ENCODE measurements at places on chromosomes 7 and 10.

DNA sequence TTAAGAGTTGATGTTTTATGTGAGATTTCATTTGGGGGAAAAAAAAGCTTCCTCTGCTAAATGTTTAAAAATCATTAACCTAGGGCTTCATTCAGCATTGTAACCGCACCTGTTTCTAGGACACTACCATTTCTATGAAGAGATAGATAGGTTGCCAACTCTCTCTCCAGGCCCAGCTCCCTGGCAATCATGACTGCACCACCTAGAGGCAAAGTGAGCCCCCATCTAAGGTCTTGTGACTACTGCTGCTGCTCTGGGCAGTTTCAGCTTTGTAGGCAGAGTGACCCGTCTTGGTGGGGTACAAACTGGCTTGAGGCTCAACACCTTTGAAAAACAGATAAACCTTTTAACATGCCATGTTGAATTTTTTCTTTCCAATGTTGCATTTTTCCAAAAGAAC is 27.3 kb upstream of the MRC1 start:
- no peak for DNase-seq

GRCh38 chr7:82080254-82080927 is 310.5 kb upstream of the HGF start:
- DNase-seq, result no peak

DNA sequence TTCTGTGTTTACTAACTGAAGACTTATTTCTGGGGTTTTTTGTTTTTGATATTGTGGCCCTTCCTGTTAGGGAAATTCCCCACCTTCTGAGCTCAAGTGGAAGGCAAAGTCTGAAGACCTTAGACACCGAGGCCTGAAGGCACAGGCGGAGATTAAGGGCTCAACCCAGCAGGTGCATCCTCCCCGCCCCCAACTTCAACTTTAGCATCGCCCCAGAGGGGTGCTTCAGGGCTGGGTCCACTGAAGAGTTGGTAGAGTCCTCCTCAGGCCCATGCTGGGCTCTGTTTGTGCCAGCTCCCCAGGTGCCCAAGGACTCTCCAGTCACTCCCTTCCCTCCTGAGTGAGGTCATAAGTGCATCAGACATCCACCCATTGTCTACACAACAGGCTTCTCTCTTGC is 9.4 kb upstream of the PPIA start:
- no peak for DNase-seq

DNA sequence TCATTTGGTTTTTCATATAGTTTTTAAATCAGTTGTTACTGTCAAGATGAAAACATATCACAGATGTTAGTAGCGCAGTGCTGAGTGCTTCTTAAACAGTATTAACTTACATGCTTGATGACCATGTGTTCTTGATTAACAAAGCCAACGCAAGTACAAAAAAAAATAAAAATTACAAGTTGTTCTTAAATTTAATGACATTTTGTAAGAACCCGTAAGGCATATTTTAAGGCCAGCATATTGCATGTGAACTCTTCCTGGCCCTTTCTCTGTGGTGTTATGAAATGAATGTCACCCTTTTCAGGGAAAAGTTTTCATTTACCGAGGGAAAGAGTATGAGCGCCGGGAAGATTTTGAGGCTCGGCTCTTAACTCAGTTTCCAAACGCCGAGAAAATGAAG is 140.4 kb upstream of the NPS start:
- DNase-seq, result no peak

- no peak for DNase-seq
Observed at GRCh38 chr10:112896722-112897121, 53.3 kb upstream of the TCF7L2 start.

GRCh38 chr7:46651070-46651469 is 730.0 kb upstream of the IGFBP3 start:
- no peak for DNase-seq

DNA sequence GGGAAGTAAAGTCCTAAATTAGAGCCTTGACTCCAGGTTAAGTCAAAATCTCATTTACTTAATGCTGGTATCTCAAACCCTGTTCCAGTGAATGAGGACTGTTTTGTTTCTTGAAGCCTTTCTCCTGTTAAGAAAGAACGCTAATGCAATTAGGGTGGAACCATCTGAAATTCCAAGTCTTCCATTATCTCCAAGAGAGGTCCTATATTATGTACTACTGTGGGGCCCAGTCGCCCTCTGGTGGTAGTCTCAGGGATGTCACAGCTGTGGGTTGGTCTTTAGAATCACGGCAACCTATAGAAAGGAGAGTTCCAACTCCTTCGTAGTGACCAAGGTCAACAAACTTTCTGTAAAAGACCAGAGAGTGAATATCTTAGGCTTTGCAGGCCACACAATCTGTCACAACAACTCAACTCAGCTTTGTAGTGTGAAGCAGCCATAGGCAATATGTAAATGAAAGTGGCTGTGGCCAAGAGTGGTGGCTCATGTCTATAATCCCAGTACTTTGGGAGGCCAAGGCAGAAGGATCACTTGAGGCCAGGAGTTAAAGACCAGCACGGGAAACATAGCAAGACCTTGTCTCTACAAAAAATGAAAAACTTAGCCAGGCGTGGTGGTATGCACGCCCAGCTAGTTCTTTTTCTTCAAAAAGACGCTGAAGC is 9.3 kb downstream of the RPP38 start:
- no peak for DNase-seq

GRCh38 chr7:22124941-22125340 is 179.2 kb upstream of the CDCA7L start:
- DNase-seq, result no peak

GRCh38 chr10:79335094-79335469 is 12.2 kb upstream of the PPIF start:
- DNase-seq, result no peak

DNA sequence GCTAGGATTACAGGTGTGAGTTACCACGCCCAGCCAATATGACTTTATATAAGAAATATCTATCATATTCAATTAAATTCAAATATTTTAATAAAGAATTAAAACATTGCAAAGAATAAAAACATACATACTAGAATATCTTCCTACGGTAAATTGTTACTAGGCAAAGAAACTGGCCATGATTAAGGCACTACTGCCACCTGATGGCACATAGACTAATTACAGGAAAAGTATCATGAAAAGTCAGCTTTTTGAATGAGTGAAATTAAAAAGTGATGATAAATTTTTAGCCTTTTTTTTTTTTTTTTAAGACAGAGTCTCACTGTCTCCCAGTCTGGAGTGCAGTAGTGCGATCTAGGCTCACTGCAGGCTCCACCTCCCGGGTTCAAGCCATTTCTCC is 30.9 kb downstream of the MRPS33 start:
- DNase-seq, result no peak

- no peak for DNase-seq
Observed at GRCh38 chr10:112562122-112562521, 115.1 kb downstream of the VTI1A start.

GRCh38 chr7:25781704-25782103 is 370.3 kb upstream of the NFE2L3 start:
- no peak for DNase-seq

DNA sequence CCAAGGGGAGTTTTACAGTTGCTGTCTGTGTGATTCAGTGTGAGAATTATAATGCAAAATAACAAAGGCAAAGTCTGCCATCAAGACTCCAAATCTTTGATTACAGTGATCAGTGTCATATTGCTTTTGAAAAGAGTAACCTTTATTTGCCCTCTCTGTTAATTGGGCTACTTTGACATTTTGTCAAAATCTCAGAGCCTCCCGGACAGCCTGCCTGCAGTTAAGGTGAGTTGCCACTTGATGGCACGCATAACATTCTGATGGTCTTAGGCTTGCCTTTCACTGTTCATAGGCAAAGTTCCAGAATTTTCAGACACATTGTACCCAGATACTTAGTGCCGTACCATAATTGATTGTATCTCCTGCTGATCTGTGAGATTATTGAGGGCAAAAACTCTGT is 253.5 kb downstream of the ABCA13 start:
- no peak for DNase-seq

GRCh38 chr10:131928248-131929095 is 27.7 kb downstream of the PPP2R2D start:
- DNase-seq, result peak; percentile 23

DNA sequence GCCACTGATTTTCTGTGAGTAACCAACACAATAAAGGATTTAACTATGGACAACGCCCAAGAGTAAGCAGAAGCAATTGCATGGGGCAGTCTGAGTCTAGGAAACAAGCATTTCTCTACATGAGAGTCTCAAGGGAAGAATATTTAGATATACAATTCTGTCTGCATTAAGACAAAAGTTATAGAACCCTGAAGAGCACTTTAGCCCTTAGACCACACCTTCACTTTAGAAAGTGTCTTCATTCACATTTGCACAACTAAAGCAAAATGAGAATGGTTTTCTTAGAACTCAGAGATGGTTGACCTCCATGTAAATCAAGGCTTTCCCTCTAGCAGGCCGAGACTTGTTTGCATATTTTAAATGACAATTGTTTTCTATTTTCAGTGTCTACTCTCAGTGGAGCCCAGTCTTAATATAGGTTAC is 25.5 kb upstream of the TRIM24 start:
- no peak for DNase-seq

DNA sequence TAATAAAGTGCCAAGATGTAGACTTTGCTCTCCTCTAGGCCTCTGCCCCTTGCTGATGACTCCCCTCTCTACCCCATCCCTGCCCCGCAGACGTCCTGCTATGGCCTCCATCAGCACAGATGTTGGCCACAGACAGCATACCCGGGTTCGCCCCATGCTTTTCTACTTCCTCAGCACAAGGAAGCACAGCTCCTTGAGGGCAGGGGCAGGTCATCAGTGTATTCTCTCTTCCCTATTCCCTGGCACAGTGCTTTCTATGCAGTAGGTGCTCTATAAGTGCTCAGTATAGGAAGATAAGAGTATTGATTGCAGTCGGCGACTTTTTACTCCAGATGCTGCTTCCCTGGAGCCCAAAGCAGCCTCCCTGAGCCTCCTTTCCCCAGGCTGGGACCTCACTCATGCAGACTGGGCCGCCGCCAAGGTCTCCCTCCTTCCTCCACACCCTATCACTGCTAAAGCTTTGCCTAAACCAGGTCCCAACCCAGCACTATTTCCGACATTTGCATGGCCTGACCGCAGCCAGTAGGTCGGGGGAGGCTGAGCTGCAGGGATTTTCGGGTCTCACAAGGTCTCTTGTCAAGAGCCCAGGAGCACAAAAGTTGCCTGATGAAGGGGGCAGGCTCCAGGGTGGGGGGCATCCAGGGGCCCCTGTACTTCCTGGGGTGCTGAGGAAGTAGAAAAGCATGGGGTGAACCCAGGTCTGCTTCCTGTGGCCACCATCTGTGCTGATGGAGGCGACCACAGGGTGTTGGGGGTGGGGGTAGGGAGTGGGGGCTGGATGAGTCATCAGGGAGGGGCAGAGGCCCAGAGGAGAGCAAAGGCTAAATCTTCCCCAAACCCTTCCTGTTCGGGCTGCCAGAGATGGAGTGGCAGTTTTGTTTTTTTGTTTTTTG is 8.0 kb downstream of the CALHM3 start:
- peak; percentile 48 for DNase-seq

GRCh38 chr7:134613623-134614347 is 32.9 kb upstream of the BPGM start:
- peak; percentile 22 for DNase-seq

DNA sequence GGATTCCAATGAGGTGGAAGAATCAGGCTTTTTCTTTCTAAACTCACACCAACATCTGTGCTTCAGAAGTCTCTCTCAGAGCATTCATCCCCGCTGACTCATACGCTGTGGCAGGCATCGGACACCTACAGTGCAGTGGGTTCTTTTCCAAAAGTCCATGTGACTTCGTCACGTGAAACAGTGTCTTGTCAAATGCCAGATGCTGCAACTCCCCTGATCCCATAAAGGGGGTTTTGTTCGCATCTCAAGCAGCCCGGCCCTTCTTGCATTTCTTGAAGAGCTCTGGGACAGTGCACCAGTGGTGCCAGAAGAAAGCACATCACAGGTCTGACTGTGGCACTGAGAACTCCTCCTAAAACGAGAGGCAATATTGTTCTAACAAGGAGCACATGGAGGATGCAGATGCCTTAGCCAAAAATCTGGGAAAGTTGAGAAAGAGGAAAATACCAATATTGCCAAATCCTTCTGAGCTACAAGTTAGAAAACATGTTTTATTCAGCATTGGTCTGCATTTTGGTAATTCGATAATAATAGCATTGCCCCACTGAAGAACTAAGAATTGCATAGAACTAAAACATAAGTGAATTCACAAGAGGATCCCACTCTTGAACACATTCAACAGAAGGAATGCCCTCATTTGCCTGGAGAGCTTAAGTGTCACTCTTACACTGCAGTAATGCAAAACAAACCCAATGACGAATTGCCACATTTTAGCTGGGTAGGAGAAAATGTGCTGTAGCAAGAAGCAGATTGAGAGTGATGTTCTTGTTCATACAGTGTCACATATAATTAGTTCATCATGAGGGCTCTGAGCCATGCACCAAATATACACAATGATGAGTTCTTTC is 204.4 kb downstream of the CXCL12 start:
- DNase-seq, result no peak

All from stimulated activated CD4-positive, alpha-beta T cell treated with anti-CD3 and anti-CD28 coated beads, Interleukin-15, amount 100 ng/mL, for 48 hours (primary cell).